Lower leg skin (tissue), 4 donors: ENCODE measurements at places on chromosomes 5 and 9. TPM values are rescaled to one million over a fixed set of nuclear protein-coding genes. Genes with fewer than 3 reads are reported as not detected.

The ADAMTSL2 gene
- 0.08 TPM for total RNA-seq

DNA sequence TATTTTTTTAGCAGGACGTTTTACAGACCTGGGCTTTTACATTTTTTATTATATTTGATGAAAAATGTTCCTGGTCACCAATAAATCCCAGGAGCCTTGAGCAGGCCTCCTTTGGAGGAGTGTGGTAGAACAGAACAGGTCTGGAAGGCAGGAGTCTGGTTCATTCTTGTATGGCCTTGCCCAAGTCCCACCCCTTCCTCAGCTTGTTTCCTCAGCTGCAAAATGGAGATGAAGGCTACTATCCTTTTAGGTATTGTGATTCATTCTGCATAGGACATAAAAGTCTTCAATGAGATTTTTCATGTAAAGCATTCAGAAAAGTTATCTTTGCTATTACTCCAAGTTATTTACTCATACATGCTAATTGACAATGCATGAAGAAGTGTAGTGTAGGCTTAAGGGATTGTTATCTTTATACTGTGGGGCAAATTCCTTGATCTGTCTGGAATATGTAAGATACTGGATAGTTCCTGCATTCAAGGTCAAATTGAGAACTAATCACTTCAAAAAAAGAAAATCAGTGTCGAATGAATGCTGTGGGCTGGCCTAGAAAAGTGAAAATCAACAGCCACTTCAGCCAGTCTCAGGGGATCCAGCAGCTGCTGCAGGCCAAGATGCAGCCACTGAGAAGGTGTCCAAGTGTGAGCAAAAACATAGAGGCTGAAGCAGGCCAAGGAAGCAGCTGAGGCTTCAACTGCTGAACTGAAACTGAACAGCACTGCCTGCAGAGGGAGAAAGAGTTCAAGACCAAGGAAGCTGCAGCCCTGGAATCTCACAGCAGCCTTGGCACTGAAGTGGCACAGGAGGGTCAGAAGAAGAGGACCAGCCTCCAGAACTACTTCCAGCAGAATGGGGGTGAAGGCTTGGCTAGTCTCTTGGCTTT is 15.5 kb upstream of the SLC36A3 start:
- no peak for DNase-seq

- peak; percentile 33 for DNase-seq
These were observed 592.5 kb upstream of the CLINT1 start for GRCh38 chr5:158451203-158451992.

GRCh38 chr5:60066502-60066901 is 173.0 kb upstream of the PDE4D start:
- no peak for DNase-seq

- DNase-seq = no peak
These were observed 194.0 kb downstream of the IRX1 start for GRCh38 chr5:3789519-3790193.

DNA sequence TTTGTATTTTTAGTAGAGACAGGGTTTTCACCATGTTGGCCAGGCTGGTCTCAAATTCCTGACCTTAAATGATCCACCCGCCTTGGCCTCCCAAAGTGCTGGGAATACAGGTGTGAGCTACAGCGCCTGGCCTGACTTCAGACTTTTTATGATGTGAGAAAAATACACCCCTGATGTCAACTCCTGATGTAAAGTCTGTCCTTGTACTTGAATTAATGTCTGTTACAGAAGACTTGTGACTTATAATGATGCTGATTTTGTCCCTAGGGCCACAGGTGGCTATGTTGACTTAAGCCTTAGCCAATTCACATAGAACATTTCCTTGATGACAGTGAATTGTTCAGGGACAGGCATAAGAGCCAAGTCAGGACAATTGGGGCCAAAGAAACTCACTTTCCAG is 42.5 kb upstream of the MELK start:
- DNase-seq = no peak

The EIF4EBP3 gene
- 28.9 TPM for total RNA-seq

DNA sequence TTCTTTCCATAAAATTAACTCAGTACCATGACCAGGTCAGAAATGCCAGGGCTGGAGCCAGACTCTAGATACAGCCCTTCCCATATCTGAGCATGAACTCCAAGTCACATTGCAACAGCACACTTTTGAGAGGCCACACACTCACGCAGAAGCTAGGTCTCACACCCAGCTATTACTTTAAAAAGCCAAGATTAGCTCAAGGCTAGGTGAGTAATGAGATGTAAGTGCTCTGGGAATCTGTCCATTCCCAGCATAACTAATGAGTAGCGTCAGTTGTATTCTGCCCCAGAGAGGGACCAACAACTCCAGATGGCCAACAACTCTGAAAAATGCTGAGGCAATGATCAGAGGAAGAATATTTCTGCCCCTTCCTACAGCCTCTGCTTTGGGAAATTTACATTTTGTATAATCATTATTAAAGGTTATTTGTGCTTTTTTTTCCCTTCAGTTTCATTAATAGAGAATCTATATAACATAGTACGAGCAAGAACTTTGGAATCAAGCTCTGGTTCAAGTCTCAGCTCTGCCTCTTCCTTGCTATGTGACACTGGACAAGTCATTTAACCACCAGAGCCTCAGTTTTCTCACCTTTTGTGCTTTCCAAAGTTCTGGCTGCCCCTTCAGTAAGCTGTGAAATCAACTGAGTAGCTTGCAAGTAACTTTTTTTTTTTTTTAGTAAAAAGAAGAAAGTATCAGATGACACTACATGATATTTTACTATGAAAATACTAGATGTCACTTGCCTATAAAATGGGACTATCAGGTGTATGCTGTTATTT is 118.3 kb downstream of the NR6A1 start:
- peak; percentile 40 for DNase-seq
